Aorta (tissue), 5 donors: ENCODE measurements at places on chromosomes 12 and 14. TPM values are rescaled to one million over a fixed set of nuclear protein-coding genes. Genes with fewer than 3 reads are reported as not detected.

The ANKLE2 gene
- polyA plus RNA-seq: 55.7 TPM

The GLS2 gene
- 1.0 TPM for polyA plus RNA-seq

The CCDC197 gene
- not detected for polyA plus RNA-seq

The PTPRO gene
- polyA plus RNA-seq: 5.4 TPM

The TXNDC16 gene
- 8.6 TPM for polyA plus RNA-seq

The ETFRF1 gene
- 35.0 TPM for polyA plus RNA-seq

The CMKLR1 gene
- polyA plus RNA-seq: 9.1 TPM
